AG20443 (cell line): ENCODE measurements at places on chromosomes 3 and 15.

- no peak for DNase-seq
These were observed 238.6 kb upstream of the TPM1 start for GRCh38 chr15:62803856-62804400.

DNA sequence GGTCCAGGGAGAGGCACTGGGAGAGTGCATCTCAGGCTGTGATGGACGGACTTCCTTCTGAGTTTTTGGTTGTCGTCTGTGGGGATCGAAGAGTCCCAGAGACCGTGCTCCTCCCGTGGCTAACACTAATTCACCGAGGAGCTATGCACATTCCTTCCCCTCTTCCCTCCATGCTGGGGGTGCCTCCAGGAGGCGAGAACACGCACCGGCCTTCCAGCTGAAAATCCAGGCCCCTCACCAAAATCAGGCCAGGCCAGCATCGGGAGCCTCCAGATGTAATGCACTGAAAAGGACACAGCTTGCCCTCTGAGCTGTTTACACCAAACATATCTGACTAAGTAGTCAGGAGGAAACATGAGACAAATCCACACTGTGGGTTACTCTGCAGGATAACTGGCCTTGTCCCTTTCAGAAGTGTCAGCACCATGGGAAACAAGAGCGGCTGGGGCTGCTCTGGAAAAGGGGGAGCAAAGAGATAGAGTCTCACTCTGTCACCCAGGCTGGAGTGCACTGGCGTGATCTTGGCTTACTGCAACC lies 5.5 kb downstream of the RNU5B-1 start:
- DNase-seq: no peak

DNA sequence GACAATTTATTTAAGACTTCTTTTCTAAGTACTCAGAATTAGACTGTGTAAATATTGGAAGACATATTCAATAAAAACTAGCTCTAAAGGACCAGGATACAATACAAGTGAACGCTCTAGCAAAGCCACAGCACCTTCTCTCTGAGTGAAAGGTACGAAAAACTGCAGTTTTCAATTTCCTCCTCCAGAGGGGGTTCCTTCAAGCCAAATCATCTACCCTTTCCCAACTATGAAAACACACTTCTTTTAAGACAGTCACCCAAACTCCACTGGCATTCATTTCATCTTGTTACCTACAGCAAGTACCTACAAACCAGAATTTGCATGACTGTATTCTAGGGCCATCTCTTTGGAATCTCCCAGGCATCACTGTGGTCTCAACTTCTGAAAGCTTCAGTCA lies 165.8 kb downstream of the ERC2 start:
- no peak for DNase-seq

GRCh38 chr3:53044371-53044710 lies 1.5 kb downstream of the SFMBT1 start:
- DNase-seq: no peak

GRCh38 chr3:68891280-68891943 lies 40.9 kb downstream of the TAFA4 start:
- DNase-seq: no peak

DNA sequence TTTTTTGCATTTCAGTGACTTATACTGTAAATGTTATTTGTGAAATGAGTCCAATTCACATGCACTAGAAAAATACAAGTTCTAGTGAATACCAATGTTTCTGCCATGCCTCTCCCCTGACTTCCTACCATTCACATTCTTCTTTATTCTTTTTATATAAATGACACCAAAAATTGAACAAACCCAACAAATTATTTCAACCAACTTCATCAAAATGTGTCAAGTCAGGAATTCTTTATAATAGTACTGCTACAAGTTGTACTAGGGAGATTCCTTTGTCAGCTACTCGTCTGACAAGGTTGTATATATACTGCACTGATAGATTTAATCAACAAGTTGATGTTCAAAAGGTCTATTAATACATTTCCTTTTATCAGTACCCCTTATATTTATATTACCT lies 3.0 kb downstream of the TBL1XR1 start:
- no peak for DNase-seq

DNA sequence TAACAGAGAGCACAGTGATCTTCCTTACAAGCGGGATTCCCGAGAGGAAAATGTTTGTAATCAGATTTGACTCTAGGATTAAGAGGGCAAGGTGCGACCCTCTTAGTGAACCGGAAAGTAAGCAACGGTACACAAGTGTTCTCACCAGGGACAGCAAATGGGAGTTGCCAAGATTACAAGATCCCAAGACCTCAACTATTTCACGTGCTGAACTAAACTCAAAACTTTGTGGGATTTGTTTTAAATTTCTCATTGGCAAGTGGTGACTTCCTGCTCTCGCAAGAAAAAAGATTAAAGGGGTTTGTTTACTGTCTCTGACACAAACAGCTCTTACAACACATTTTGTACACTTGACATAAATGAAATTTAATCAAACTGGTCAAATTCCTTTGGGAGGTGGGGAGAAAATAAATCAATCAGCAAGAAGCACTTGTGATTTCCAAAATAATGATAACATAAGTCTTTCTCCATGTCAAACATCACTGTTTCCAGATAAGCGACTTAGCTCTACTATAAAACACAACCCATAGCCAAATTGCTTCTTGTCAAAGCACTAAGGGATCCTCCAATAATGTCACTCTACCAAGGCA lies 2.2 kb upstream of the PGPEP1L start:
- DNase-seq: no peak

GRCh38 chr15:58465866-58466517 lies 34.2 kb downstream of the LIPC start:
- DNase-seq: peak; percentile 38

- DNase-seq: peak; percentile 82
These were observed 20.8 kb downstream of the CORO2B start for GRCh38 chr15:68599560-68600071.

DNA sequence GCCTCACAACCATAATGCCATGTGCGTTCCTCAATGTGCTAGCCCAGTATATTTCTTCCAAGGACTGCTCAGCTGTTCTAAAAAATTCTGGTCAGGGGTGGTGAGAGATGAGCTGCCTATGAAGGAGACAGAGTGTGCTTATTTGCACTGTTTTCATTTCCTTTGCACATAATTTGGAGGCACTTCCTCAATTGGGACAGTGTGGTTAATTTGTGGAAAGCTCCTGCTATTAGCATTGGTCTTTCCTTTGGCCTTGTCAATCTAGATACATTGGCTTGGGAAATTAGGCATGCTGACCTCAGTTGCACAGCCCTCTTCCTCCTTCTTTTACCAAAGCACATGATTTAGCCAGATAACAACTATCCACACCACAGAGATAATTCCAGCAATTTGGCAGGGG lies 9.4 kb downstream of the FAM81A start:
- no peak for DNase-seq

DNA sequence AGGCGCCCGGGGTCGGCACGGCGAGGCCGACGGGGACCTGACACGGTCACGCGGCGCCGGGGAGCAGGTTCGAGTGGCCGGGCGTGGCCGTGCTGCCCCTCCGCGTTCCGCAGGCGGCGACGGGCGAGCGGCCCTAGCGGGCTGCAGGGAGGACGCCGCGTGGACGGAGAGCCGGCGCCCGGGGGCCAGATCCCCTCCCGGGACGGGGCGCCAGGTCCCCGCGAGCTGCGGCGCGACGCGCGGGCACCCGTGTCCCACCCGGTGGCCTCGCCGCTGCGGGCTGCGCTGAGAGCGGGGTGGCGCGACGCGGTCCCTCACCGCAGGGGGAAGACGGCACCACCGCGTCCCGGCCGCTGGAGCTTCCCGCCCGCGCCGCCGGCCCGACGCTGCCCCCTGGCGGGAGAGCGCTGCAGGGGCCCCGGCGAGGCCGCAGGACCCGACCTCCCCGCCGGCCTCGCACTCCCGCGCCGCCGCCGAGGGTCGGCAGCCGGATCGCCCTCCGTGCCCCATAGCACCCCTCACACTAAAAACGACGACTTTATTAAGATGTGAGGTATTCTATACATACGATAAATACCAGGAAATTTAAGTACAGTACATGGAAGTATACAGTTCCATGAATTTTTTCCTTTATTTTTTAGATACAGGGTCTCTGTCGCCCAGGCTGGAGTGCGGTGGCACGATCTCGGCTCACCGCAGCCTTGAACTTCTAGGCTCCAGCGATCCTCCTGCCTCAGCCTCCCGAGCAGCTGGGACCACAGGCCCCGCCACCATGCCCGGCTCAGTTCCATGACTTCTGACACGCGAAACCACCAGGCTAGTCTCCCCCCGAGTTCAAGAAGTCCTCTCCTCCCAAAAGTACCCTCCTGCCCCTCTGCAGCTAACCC lies 1.3 kb upstream of the PIGZ start:
- peak; percentile 94 for DNase-seq

- DNase-seq: no peak
These were observed 32.2 kb upstream of the ABHD17C start for GRCh38 chr15:80662757-80663553.

GRCh38 chr3:4421121-4421520 lies 45.9 kb downstream of the SUMF1 start:
- peak; percentile 51 for DNase-seq
